Hypothalamus (tissue), 51 donors: ENCODE measurements at places on chromosomes 16 and 17.

DNA sequence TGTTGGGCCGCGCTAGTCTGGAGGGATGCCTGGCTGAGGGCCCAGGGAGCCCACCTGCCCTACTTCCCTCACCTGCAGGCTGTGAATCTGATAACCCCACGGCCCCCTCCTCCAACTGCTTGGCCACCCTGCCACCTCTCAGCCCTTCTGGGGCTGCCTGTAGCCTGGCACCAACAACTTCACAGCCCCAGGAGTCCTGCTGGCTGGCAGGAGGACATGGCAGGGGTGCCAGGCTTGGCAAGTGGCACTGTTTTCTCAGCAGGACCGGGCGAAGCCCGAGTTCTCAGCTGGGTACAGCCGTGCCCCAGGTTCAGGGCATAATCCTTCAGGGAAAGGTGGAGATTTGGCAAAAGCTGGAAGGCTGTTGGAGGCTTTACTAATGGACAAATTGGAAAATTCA is 129.6 kb downstream of the CMIP start:
- no peak for DNase-seq

- DNase-seq, result no peak
Observed at GRCh38 chr16:46962629-46963028, 10.8 kb downstream of the DNAJA2 start.

GRCh38 chr17:2050300-2051060 is 4.4 kb upstream of the HIC1 start:
- peak; percentile 52 for DNase-seq

DNA sequence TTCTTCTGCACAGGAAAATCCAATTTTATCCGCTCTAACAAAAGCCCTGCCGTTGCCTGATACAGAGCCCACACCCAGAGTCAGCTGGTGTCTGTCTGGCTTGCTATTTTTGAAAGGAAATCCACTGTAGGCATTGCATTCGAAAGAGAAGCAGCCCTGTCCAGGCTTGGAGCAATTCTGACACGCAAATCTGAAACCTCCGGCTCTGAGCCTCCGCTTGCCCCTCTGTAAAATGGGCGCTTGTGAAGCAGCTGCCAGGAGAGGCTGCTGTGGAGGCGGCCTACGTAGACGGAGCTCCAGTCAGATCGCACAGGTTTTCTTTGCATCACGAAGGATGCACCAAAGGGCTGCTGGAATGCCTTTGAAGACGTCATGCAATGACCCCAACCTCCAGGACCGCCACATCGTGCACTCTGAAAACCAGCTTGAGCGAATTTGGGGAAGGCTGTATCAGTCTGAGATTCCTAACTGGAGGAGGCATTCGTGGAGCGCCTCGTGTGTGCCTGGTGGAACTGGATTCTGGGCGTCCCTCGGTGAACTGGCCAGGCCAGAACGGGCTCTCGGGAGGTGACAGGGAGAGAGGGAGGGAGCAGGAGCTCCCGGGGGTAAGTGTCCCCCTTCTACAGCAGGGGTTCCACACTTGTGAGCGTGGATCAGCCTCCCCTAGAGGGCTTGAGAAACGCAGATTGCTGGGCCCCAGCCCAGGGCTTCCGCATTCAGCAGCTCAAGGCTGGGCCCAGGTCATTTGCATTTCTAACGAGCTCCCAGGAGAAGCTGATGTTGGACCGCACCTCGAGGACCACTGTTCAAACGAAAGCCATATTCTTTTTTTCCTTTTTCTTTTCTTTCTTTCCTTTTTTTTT is 215.5 kb downstream of the MRTFB start:
- DNase-seq, result no peak

DNA sequence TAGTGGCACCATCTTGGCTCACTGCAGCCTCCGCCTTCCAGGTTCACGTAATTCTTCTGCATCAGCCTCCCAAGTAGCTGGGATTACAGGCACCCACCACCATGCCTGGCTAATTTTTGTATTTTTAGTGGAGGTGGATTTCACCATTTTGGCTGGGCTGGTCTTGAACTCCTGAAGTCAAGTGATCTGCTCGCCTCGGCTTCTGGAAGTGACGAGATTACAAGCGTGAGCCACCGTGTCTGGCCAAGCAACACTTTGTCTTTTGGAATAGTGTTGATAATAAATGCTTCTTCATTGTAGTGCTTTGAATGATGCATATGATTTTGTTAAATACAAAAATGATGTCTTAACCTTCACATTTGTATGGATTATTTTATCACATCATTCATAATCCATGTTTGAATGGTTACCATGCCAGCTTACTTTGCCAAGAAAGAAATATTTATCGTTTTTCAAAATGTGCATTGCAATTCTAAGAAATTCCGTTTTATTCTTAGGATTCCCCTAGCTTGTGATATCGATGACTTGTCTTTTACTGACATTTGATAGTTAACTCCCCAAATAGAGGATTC is 29.1 kb downstream of the USP10 start:
- DNase-seq, result no peak

DNA sequence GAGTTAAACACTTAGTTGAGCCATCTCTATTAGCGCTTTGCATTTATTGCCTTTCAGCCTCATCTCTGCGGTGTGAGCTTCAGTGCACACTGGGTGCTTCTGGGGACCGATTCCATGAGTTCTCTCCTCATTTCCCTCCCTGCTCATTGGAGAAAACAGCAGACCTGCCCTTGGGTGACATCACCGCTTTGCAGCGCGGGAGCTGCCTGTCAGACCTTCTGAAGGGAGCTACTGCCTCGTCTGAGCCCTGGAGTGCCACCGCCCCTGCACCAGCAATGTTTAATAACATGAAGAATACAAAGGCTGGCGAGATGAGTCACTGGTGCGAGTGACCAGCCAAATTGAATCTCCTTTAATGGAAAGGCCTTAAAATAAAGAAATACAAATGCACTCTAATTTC is 30.2 kb upstream of the CPPED1 start:
- DNase-seq, result no peak

GRCh38 chr17:45172541-45173286 is 11.0 kb downstream of the HEXIM2 start:
- peak; percentile 68 for DNase-seq

DNA sequence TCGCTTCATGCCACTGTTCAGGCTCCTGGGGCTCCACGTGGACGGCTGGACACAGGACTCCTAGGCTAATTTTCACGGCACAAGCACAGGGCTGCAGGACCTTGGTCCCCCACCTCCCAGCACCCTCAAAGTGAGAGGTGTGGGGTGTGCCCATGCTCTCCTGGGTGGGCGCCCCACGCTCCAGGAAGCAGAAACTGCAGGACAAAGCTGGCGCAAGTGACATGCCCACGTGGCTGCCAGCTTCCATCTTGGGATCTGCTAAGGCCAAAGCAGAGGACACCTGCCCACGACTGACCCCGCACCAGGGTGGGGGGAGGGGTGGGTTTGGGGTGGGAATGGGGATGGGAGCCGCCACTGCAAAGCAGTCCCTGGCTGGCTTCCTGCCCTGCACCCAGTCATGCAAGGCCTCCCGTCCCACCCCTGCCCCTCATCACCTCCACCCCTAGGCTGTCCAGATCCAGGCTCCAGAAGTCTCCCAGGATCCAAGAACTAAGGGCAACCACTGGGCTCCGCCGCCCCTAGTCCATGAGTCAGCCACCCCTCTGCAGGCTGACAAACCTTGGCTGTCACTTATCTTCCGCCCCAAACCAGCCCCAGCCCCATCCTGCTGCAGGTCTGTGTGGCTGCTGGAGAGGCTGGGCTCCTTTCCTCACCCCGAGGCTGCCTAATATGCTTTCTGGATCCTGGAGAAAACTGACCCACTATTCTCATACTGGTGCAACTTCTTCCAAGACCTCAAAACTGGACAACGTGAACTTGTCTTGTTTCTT is 11.1 kb downstream of the USP6 start:
- no peak for DNase-seq

- peak; percentile 65 for DNase-seq
Observed at GRCh38 chr17:29584452-29585079, 4.9 kb downstream of the GIT1 start.
